ENCODE measurements at places on chromosomes 3 and 15.

DNA sequence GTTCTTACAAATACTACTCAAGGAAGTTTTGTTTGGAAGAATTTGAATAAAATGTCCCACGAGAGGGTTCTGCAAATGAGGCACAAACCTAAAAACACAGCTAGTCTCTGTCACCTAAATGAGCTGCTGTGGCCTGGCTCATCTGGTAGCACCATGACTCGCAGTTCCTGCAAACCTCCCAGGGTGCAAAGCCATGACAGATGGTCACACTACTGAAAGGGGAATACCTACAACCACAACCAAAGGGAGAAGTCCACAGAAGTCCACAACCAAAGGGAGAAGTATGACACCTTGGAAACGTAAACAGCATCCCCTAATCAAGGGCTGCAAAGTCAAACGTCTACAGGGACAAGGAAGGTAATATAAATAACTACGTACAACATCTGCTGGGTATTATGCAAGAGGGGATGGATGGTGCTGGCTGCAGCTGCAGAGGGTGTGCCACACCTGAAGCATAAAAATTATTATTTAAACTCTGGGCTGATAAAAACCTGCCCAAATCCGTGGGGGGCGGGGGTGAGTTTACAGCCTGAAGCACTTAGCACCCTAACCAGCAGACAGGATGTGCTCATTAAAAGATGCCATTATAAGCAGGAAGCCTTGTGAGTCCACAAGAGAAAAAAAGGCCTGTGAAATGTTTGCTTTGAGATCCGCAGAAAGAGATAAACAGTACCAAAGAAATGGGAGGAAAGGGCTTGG is 184.0 kb downstream of the MAGI1 start:
- DNase-seq = peak; percentile 2

DNA sequence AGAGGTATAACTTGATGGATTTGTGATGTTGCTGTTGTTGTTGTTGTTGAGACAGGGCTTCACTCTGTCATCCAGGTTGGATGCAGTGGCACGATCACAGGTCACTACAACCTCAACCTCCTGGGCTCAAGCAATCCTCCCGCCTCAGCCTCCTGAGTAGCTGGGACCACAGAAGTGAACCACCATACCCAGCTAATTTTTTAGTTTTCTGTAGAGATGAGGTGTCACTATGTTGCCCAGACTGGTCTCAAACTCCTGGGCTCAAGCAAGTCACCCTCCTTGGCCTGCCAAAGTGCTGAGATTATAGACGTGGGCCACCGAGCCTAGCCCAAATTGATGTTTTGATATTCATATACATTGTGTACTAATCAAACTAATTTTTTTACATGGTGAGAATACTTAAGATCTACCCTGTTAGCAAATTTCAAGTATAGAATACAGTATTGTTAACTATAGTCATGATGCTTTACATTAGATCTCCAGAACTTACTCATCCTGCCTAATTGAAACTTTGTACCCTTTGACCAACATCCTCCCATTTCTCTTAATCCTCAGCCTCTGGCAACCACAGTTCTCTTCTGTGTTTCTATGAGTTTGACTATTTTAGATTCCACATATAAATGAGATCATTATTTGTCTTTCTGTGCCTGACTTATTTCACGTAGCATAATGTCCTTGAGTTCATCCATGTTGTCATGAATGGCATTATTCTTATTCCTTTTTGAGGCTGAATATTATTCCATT is 23.2 kb downstream of the LMCD1 start:
- no peak for DNase-seq

GRCh38 chr3:180575571-180575970 is 26.4 kb upstream of the TTC14 start:
- no peak for DNase-seq

DNA sequence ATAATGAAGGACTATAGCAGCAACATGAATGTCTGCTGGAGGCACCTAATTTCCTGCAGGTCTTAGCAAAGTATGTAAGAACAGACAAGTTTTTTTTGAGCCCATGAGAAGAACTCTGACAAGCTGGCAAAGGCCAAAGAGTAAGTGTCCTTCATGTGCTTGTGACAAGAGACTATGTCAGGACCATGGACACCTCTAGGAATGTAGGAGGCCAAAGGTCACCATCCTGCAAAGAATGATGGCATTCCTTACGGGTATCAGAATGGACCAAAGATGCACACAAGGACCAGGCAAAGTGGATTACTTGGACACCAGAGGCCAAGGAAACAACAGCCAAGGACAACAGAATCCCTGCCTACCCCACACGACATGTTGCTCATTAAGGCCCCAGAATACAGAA is 858.5 kb upstream of the CFAP20DC start:
- no peak for DNase-seq

- DNase-seq = no peak
These were observed 233.5 kb upstream of the WNT5A start for GRCh38 chr3:55720614-55721013.

GRCh38 chr3:173887888-173888287 is 490.3 kb downstream of the NLGN1 start:
- DNase-seq = no peak

DNA sequence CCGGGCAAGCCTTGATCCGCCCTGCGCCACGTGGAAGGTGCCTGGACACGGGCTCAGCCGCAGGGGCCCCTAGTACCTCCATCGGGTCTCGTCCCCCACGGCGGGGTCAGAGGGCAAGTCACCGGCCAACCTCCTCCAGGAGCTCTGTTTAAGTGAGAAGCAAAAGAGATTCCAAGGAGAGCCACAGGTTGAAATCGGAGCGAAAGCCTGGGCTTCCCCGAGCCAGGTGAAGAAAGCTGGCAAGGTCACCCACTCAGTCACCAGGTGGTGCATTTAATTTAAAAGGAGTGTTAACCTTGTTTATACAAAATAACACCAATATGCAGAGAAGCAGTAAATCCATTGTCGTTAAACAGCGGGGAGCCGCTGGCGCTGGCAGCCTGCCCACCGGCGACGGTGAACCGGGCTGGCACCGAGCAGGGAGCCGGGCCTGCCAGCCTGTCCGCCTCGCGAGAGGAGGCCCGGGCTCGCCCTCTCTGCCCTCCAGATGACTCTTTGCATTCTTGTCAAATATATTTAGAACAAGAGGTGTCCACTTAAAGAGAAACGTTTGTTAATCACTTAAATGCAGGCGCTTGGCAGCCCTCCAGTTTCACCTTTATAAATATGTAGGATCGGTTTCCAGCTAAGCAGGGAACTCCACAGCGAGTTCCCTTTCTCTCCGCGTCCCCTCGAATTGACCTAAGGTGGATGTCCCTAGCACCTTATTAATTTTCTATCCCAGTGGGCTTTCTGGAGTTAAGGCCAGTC is 277.3 kb upstream of the NR2F2 start:
- DNase-seq = no peak
